ENCODE measurements at places on chromosomes 5 and 9. TPM values are rescaled to one million over a fixed set of nuclear protein-coding genes. Genes with fewer than 3 reads are reported as not detected.

Gene ARSB
- 7.8 TPM for total RNA-seq

Gene PPP1R26
- 12.3 TPM for total RNA-seq

Gene PNPLA7
- total RNA-seq, result 1.2 TPM

Gene FBP2
- not detected for total RNA-seq

GRCh38 chr5:133589286-133589685 is 23.1 kb downstream of the FSTL4 start:
- no peak for DNase-seq
